Subcutaneous preadipocyte (primary cell): ENCODE measurements at places on chromosomes 2 and 18. TPM values are rescaled to one million over a fixed set of nuclear protein-coding genes. Genes with fewer than 3 reads are reported as not detected.

ST6GAL2 gene
- under 0.01 TPM in 1 of 2 replicates, not detected in the other for total RNA-seq

KLHL41 gene
- 0.20 and 0.37 TPM in 2 replicates for total RNA-seq

EGR4 gene
- total RNA-seq = not detected in 2 replicates

ZNF236 gene
- 10.3 and 14.7 TPM in 2 replicates for total RNA-seq

INHA gene
- 0.20 and 0.37 TPM in 2 replicates for total RNA-seq

INPP5D gene
- total RNA-seq = 0.39 and 0.73 TPM in 2 replicates

SH3RF3 gene
- total RNA-seq = 7.3 and 14.9 TPM in 2 replicates

HOXD3 gene
- total RNA-seq = 2.2 TPM in 2 replicates

EFHD1 gene
- total RNA-seq = not detected in 2 replicates

CNTNAP5 gene
- not detected in 2 replicates for total RNA-seq

VWC2L gene
- not detected in 2 replicates for total RNA-seq

DUSP28 gene
- total RNA-seq = 2.9 and 3.7 TPM in 2 replicates

G6PC2 gene
- not detected in 2 replicates for total RNA-seq

PLEKHH2 gene
- 4.0 and 4.3 TPM in 2 replicates for total RNA-seq

CFAP210 gene
- total RNA-seq = not detected in 2 replicates

CRYGC gene
- total RNA-seq = not detected in 2 replicates

LYG2 gene
- not detected in 2 replicates for total RNA-seq

ANKRD62 gene
- total RNA-seq = not detected in 2 replicates

SERPINB3 gene
- not detected in 2 replicates for total RNA-seq

PFN4 gene
- total RNA-seq = 0.78 TPM in 1 of 2 replicates, not detected in the other

RTP5 gene
- total RNA-seq = not detected in 2 replicates
